ENCODE measurements at places on chromosomes 4 and X. TPM values are rescaled to one million over a fixed set of nuclear protein-coding genes. Genes with fewer than 3 reads are reported as not detected.

Gene GPR119
- not detected for total RNA-seq

Gene ASMT
- total RNA-seq: 3.3 TPM

Gene TMEM255A
- total RNA-seq: not detected

Gene ETNPPL
- total RNA-seq: not detected

Gene KLHL15
- 8.4 TPM for total RNA-seq

Gene ATP2B3
- not detected for total RNA-seq

Gene SLC39A8
- total RNA-seq: 84.1 TPM

Gene GYPE
- 2.3 TPM for total RNA-seq

Gene UGT2B15
- total RNA-seq: not detected

Gene SULT1B1
- 0.15 TPM for total RNA-seq

Gene UCHL1
- 2.6 TPM for total RNA-seq

Gene IL2RG
- 317 TPM for total RNA-seq

Gene HSFX4
- not detected for total RNA-seq

Gene PPP1R2C
- not detected for total RNA-seq

Gene STAP1
- 1.6 TPM for total RNA-seq

Gene DHRSX
- total RNA-seq: 27.8 TPM

Gene DCAF4L1
- total RNA-seq: 0.25 TPM

Gene SATL1
- not detected for total RNA-seq

Gene GLRA3
- total RNA-seq: not detected

Gene PHKA1
- 6.1 TPM for total RNA-seq

Gene ATP6AP2
- 60.3 TPM for total RNA-seq

Gene LAMTOR3
- 31.7 TPM for total RNA-seq

Gene BOD1L1
- total RNA-seq: 32.7 TPM

Gene EPHA5
- not detected for total RNA-seq

Gene PPEF2
- not detected for total RNA-seq

Gene CHRNA9
- 0.08 TPM for total RNA-seq

Gene TAF7L
- not detected for total RNA-seq

Gene DUX4
- not detected for total RNA-seq

Gene TCP11X2
- not detected for total RNA-seq

Gene GAGE12E
- total RNA-seq: not detected

Gene BMPR1B
- not detected for total RNA-seq

Gene UGT2A1
- total RNA-seq: not detected

Gene RENBP
- 5.3 TPM for total RNA-seq

Gene LRP2BP
- total RNA-seq: 0.27 TPM

Gene POU3F4
- not detected for total RNA-seq

Gene DACH2
- not detected for total RNA-seq

Gene HPGDS
- total RNA-seq: not detected

Gene PDE6B
- total RNA-seq: 11.4 TPM

Gene VCX2
- total RNA-seq: not detected

Gene H2BW2
- 0.08 TPM for total RNA-seq

Gene WFS1
- 3.9 TPM for total RNA-seq

Gene CORIN
- total RNA-seq: 0.10 TPM

Gene TCEAL4
- total RNA-seq: 13.0 TPM
